Progenitor cell of endocrine pancreas (in vitro differentiated cells): ENCODE measurements at places on chromosomes 7 and 10.

DNA sequence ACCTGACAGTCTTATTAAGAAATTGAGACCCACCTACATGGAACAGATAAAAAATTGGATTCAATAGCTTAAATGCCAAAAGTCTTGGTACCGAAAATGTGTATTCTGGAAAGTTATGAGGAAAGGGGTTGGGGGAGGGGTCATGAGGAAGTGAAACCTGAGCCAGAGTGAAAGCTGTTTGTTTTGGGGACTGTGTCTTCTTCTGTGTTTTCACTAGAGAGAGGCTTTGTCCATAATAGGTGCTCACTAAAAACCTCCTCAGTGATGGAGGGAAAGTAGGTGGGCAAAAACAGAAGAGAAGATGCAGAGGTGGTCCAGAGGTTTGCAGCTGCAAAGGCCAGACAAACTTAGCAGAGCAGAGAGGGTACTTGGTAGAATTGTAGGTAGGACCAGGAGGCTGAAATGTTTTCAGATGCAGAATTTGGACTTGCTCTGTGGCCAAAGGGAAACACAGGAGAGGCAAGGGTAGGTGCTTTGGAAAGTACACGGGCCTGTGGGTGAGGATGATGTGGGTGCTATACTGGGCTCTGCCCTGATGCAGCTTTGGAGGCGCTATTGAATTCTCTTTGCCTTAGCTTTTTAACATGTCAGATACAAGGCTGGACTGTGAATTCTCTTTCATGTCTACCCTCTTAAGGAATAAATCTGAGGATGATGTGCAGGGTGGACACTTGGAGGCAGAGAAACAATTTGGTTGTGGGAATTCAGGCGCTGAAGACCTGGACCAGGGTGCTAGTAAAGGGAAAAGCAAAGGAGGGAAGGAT, 254.6 kb downstream of the PTEN start:
- no peak for DNase-seq

- no peak for DNase-seq
Measured at GRCh38 chr7:88399696-88400240, 93.1 kb upstream of the STEAP4 start.

DNA sequence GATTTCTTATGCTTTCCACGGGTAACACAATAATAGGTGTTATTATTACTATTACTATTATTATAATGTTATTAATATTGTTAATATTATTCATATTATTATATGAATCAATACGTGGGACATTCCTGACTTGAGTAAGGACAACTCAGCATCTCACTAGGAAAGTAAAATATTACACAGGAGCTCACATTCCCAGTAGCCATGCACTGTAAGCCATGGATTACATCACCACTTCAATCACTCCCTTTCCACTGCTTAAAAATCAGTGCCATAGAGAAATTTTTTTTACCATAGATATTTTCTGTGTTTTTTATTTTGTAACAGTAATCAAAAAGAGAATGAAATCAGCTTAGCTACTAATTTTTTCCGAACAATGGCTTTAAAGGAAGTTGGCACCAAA, 68.5 kb upstream of the DGKI start:
- no peak for DNase-seq

DNA sequence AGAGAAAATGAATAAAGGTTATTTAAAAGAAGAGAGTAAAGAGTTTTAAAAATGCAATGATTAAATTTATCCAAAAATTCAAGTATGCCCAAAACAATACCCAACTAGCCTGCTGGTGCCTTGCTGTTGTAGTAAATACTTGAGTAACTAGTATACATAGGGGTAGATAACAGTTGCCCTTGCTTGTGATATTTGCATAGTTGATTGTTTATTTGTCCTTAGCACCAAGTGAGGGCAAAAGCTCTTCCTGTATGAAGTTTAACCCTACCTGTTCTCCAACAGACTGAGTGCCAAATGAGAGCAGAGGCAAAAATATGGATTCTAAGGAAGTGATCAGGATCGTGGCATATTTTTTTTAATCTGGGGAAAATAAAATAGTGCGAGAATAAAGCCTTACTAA, 85.0 kb downstream of the PTN start:
- DNase-seq, result no peak

GRCh38 chr10:77554996-77555397, 82.6 kb downstream of the KCNMA1 start:
- no peak for DNase-seq

DNA sequence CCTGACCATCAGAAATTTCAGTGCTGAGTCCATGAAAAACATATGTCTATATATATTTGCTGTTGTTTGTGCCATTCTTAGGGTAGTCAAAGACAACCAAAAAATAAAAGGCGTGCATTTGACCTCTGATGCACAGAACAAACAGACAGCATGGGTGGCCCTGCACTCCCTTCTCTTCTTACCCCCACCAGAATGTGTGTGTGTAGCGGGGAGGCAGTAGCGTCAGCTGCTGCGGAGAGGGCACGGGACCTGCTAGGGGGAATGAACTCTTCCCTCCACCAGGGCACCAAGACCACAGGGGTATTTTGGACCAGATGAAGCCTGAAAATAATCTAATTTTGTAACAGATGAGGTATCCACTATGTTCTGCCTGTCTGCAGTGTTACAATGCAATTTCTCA, 277.7 kb upstream of the ZNF32 start:
- no peak for DNase-seq

GRCh38 chr10:77498829-77499228, 138.8 kb downstream of the KCNMA1 start:
- no peak for DNase-seq

DNA sequence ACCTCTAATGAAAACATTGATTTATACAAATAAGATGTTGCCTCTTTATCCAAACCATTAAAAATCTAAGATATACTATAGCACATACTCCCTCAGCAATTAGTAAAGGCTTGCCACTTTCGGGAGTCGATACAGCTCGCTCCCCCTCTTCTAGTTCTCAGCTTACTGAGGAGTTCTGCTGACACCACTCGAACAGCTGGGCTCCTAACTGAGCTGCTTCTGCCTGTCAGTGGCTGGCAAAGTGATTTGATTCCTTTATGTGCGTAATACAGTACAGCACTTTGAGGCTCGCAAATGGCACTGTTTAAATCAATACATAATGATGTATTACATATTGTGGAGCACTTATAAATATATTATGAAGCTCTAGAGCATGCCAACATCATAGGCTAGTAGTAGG, 241.8 kb downstream of the CREB5 start:
- no peak for DNase-seq

DNA sequence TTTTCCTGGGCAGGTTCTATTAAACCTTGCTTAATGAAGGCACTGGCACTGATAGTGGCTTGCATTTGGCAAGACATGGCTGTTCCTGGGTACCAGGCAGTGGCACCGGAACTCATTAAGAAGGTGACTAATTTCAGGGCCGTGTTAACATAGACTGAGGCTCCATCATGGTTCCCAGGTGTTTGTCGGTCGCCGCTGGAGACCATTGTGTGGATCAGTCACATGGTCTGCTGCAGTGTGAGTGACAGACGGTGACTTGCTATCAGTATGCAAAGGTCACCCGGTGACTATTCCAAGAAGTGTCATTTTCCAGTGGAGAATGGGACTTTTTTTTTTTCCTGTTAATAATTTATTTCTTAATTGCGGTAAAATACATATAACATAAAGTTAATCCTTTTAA, 106.3 kb downstream of the INSYN2A start:
- DNase-seq, result no peak

DNA sequence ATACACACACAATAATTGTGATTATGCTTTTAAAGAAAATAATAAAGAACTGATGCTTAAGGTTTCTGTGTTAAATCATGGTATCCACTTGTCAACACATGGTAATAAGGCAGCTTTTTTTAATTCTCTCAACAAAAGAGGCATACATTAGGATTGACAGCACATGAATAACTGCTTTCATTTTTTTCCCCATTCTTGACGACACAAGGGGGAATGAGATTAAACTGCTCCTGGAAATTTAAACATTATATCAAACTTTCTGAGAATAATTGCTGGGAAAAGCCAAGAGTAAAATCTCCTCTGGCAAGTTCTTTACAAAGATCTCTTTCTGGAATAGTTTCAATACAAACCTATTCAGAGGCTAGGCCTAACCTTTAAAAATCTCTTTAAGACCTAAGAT, 99.0 kb upstream of the GPR22 start:
- DNase-seq, result no peak

DNA sequence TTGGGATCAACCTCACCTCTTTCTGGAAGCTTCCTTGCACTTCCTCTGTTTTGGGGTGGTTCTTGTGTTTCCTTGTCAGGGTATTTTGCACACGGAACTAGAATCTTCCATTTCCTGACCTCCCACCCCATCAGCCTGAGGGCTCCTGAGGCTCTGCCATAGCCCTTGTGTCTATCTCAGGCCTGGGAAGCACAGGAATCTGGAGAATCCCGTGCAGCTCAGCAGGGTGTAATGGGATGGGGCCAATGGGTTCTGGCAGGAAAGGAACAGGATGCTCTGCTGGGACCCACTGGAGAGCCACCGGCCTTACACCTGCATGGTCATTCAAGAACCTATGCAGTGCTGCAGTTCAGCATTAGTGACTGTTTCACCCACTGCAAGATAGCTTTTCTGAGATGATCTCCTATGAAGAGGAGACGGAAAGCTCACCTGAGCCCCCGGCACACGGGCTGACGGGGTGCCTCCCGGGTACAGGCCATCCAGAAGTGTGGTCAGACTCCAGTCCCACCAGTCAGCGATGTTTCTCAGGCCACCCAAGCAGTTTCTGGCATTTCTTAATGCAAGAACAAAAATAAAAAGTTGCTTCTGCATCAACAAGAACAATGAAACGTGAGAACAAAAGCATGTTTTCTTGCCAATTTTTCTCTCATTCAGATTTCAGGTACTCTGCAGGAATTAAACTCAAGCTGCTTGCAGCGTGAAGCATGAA, 133.2 kb downstream of the PKD1L1 start:
- no peak for DNase-seq

- DNase-seq, result no peak
Measured at GRCh38 chr10:92688573-92688926, 1.2 kb upstream of the HHEX start.

GRCh38 chr10:100972115-100972903, 3.0 kb downstream of the SEMA4G start:
- DNase-seq, result peak; percentile 3

DNA sequence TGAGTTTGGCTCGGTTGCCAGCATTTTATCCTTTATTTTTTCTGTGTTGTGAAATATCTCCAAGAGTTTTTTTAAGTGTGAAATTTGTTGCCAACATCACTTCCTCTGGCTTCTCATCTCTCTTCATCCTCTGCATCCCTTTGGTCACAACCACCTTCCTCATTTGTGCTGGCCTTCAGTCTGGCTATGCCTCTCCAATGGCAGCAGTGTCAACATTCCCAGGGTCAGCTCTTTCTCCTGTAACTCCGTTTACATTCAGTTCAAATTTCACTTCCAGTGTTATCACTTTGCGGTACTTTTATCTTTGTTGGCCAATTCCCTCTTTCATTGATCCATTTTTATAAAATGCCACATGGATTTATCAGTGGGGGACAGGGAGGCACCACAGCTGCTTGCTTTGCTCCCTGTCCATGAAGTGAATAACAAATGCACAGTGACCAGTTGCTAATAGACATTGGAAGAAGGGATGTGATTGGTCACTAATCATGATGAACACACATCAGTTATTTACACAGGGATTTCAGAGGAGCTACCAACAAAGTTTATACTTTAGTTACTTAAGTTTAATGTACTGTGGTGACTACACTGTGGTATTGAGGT, 311.4 kb upstream of the LRGUK start:
- no peak for DNase-seq

DNA sequence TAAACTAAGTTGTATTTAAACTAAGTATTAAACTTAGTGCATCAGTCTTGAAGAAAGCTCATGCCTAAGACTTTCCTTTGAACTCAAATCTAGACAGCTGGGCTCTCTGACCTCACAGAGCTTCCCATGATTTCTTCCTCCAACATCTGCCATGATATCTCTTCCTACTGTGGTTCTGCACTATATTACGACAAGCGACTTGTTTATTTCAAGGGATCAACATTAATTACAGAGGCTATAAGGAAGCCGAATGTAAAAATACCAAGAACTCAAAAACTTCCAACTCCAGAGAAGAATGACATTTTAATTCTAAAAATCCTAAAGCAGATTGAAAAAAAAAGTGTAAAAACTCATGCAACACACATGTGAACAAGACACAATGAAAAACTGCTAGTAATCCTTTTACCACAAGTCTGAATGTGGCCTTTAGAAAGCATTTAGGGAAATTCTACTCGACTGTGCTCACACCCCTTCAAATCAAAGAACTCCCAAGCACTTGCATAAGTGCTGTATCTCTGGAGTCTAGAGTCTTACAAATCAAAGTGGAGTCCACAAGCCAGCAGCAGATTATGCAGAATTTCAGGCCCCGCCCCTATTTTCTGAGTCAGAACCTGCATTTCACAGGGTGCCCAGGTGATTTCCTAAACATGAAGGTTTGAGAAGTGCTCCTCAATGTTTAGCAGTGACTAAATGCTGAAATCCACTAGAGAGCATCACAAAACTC, 22.7 kb upstream of the WASHC2A start:
- no peak for DNase-seq

GRCh38 chr7:116598278-116598677, 73.4 kb downstream of the CAV1 start:
- no peak for DNase-seq

DNA sequence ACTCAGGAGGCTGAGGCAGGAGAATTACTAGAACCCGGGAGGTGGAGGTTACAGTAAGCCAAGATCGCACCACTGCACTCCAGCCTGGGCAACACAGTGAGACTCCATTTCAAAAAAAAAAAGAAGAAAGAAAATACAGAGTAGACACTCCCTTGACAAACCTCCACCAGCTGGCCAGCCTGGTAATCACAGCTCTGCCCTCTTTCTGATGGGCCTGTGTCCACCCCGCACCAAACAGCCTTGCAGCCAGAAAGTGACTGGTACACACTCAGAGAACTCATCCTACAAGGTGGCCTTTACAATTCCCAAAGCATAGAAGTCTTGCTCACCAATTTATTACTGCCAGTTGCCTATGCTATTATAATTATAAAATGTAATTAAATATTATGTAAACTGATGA, 66.6 kb downstream of the COBL start:
- DNase-seq, result no peak

DNA sequence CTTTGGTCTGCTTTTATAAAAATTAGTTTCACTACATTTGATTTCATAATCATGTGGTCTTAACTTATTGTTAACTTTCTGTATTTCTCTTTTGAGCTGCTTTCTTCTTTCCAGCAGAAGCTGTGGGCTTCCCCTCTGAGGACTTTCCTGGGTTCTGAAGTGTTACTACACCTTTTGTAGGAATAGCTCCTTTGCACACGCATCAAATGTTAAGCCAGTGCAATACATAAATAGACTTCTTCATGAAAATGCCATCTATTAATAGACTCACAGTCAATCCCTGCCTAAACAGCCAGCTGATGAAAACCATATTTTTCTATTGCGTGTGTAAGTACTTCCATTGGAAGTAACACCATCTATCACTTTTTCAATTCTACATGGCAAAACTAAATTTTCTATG, 1.5 kb downstream of the ABCB4 start:
- no peak for DNase-seq

GRCh38 chr7:13920053-13920697, 69.3 kb downstream of the ETV1 start:
- DNase-seq, result peak; percentile 43

GRCh38 chr7:106593028-106593417, 67.9 kb downstream of the CCDC71L start:
- no peak for DNase-seq
